ENCODE measurements at places on chromosomes 4 and X.

DNA sequence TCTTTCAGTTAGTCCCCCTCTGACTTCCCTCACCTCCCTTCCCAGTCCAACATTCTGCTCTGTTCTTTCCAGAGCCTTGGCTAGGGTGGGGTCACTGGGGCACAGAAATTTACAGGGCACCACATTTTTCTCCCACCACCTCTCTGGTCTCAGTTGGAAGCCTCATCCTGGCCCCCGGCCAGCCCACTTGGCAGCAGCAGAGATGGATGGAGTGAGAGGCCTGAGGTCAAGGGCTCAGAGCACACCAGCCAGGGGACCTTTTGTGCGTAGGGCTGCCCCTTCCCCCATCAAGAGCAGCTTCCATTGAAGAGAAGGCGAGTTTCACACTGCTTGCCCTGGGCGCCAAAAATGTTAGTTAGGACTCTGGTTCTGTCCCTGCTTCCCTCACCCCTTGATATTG lies 230.9 kb downstream of the SOX3 start:
- no peak for DNase-seq

DNA sequence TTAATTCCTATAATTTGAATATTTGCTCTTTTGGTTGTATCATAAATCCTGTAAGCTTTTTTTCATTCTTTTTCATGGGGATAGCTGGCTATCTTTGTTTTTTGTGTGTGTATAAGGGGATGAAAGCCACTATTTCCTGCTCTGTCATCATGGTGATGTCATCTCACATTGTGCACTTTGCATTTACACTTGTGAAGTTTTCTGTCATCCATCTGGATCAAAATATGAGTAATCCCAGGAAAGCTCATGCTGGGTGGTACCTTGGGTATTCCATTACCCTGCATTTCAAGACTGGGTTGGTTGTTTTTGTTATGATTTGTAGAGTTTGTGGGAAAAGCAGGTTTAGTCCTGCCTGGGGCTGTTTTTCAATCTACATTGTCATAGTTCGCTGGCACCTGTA lies 367.3 kb downstream of the CHIC1 start:
- no peak for DNase-seq

GRCh38 chr4:2222838-2223237 lies 19.1 kb downstream of the HAUS3 start:
- DNase-seq = no peak

DNA sequence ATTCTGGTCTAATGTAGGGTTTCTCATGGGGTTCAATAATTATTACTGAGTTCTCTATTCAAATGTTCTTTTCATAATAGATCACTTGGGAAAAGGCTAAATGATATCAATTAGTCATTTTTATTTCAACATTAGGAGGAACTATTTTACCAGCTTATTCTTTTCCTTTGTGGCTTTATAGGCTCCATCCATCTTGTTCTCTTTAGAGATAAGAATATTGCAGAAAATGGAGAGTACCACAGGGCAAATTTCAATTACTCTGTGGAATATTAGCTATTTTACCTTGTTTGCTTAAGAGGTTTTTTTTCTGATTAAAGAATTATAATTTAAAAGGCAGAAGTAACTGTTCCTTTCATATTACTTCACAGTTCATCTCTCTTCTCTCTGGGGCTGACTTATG lies 55.8 kb downstream of the MAP9 start:
- no peak for DNase-seq

GRCh38 chrX:1205681-1206611 lies 6.5 kb downstream of the CRLF2 start:
- no peak for DNase-seq

DNA sequence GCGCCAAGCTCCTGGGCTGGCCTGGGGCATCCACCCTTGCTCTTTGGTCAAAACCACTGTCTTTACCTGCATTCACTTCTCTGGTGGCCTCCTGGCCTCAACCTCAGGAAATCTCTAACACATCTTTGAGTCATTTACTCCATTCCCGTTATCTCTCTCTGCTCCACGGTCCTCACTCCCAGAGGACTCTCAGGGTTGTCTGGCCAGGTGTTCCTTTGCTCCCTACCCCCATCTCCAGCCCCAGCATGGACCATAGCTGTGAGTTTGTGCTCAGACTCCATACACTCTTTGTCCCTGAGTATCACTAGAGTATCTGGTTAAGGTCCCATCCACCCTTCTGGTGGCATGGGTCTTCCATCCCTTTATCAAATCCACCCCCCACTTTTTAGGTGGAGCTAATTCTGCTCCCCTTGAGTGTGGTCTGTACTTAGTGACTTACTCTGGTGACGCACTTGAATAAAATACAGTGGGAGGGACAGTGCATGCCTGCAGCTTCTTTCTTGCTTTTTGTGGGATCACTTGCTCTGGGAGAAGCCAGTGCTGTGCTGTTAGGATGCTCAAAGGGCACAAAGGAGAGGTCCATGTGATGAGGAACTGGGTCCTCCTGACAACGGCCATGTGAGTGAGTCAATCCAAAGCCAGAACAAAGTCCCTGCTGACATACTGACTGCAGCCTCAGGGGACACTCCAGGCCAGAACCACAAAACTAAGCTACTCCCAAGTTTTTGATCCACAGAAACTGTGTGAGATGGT lies 44.3 kb downstream of the IGFBP7 start:
- DNase-seq = no peak

DNA sequence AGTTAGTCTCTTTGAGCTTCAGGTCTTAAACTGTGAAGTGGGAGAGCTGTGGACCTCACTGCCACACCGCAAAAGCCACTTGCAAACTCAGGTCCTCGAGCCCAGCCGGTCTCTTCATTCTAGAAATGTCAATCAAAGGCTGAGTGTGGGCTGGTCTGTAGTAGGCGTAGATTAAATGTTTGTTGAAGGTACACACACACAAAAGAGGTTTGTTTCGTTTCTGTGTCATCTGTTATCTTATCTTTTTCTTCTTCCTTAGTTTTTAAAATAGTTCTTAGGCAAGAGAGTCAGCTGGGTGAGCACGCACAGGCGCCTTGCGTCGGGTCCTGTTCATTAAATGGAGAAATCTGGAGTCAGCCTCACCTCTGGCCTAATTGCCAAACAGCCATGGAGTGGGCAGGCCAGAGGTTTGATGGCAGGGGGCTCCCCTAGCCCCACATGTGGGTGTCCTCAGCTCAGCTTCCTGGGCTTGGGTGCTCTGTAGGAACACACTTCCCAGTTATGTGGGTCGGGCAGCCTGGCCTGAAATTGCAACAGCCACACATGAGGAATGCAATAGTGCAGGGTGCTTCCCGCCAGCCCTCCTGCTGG lies 836 bp upstream of the PSAPL1 start:
- no peak for DNase-seq

- no peak for DNase-seq
Observed at GRCh38 chr4:121648516-121648915, 48.3 kb downstream of the ANXA5 start.

GRCh38 chr4:123599920-123600810 lies 203.6 kb downstream of the SPRY1 start:
- DNase-seq = peak; percentile 67

GRCh38 chr4:94436512-94436911 lies 15.2 kb upstream of the PDLIM5 start:
- no peak for DNase-seq

- DNase-seq = no peak
Observed at GRCh38 chrX:136065044-136065671, 79.9 kb downstream of the SLC9A6 start.

- DNase-seq = no peak
Observed at GRCh38 chrX:108516184-108516583, 76.5 kb downstream of the COL4A5 start.

GRCh38 chr4:82138374-82138773 lies 235.4 kb downstream of the HNRNPD start:
- DNase-seq = no peak

DNA sequence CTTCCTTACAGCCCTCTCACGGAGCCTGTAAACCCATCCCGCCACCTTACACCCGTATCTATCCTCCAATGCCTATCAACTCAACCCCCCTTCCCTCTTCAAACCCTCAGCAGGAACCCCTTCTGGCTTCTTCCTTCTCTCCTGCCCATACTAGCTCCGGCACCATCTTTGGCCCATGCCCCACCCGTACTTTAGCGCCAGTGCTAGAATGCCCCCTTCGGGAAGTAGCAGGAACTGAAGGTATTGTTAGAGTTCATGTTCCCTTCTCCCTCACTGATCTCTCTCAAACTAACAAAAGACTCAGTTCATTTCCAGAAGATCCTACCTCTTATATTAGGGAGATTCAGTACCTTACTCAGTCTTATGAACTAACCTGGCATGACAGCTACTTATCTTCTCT lies 2.7 kb upstream of the UGT2B15 start:
- no peak for DNase-seq

DNA sequence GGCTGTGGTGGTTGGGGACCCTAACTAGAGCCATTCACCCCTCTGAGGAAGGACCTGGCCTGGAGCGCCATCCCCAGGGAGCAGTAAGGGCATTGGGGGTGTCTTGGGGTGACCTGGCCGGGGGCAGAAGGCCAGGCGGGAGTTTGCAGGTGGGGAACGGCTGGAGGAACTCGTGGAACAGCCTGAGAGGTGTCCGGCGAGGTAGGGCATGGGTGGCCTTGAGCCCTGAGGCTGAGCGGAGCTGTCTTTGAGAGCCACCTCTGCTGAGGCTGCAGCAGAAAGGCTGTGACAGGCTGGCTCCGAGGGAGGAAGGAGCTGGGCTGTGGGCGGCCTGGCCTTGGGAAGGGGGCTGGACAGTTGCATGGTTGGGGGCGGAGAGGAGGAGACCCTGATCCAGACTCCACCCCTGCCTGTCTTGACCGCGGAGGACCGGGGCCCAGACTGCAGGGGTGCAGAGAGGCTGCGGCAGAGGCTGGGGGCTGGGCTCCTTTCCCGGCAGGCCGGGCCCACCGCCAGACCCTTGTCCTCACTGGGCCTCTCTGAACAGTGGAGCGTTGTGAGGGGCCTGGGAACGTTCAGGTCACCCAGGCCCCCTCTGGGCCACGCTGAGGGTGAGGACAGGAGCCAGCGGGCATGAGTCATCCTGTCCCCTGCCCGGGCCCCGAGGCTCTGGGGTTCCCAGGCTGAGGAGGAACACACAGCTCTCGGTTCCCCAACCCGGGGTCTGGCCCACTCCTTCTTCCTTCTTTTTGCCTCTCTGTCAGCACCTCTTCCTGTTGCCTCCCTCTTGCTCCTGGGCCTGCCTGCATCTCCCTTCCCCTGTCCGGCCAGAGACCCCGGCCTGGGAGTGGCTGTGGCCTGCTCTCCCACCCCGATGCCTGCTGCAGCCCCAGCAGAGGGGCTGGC lies 8.1 kb downstream of the SH3BP2 start:
- DNase-seq = peak; percentile 48

DNA sequence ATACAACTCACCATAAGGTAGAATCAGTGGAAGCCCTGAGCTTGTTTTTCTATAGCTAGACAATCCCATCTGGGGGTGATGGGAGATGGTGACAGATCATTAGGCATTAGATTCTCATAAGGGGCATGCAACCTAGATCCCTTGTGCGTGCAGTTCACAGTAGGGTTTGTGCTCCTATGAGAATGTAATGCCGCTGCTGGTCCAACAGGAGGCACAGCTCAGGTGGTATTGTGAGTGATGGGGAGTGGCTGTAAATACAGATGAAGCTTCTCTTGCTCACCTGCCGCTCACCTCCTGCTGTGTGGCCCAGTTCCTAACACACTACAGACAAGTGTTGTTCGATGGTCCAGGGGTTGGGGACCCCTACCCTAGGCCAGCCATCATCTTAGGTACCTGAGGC lies 5.9 kb upstream of the GATB start:
- DNase-seq = no peak

GRCh38 chr4:80225595-80225994 lies 28.3 kb downstream of the PRDM8 start:
- DNase-seq = no peak

- DNase-seq = no peak
Observed at GRCh38 chr4:16082426-16083240, 1.2 kb downstream of the PROM1 start.

GRCh38 chr4:164177753-164178152 lies 576.2 kb upstream of the SMIM31 start:
- DNase-seq = no peak

DNA sequence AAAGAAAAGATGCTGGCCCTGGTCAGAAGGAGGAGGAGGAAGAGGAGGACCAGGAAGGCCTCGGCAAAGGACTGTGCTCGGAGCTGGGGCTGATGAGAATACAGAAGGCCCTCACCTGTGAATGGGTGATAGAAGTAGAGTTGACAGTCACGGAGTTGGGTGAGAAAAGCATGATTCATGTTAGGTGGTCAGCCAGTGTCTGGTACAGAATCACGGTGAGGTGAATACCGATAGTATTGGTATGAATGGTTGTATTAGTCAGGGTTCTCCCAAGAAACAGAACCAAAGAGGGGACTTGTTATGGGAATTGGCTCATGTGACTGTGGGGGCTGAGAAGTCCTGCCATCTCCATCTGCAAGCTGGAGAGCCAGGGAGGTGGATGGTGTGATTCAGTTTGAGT lies 32.5 kb upstream of the FAM156A start:
- DNase-seq = no peak

DNA sequence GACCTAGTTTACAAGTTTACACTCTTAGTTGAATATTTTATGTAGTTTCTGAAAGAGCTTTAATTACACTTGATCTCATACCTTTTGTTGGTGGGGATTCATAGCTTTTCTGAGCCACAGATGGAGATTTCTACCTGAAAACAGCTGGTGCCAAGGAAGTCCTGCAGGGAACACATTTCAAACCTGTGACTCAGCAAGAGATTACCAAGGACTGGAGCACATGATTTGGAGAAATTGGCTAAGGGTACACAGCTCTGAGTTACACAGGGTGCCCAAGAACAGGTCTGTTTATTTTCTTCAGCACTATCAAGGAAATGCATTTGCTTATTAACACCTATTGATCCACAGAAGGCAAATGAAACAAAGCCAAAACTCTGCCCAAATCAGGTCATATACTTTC lies 691.5 kb downstream of the KCTD8 start:
- DNase-seq = no peak

DNA sequence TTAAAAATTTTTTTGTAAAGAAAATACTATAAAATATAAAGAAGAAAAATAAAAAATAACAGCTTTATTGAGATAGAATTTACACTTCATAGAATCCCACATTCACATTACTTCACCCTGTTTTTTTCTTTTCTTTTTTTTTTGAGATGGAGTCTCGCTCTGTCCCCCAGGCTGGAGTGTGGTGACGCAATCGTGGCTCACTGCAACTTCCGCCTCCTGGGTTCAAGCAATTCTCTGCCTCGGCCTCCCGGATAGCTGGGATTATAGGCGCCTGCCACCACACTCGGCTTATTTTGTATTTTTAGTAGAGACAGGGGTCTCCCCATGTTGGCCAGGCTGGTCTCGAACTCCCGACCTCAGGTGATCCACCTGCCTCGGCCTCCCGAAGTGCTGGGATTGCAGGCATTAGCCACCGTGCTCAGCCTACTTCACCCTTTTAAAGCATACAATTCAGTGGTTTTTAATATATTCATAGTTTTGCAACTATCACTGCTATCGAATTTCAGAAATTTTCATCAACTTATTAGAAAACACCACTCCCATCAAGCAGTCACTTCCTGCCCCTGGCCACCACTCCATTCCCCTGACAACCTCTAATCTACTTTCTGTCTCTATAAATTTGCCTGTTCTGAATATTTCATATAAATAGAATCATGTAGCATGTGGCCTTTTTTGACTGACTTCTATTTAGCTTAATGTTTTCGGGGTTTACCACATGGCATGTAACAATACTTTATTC lies 48.7 kb downstream of the TMEM131L start:
- no peak for DNase-seq

- no peak for DNase-seq
Observed at GRCh38 chr4:127667772-127668171, 35.0 kb downstream of the INTU start.

GRCh38 chr4:127967141-127967775 lies 2.1 kb downstream of the ABHD18 start:
- DNase-seq = no peak

GRCh38 chrX:48694776-48695533 lies 1.6 kb upstream of the SUV39H1 start:
- no peak for DNase-seq

- no peak for DNase-seq
Observed at GRCh38 chr4:26325191-26325590, 4.4 kb downstream of the RBPJ start.

Measured in C1 segment of cervical spinal cord (tissue), 14 donors.